Activated CD4-positive, alpha-beta T cell treated with anti-CD3 and anti-CD28 coated beads, Interleukin-2, amount 10 ng/mL, durations not matched to agents 7 days and 5 days (primary cell): ENCODE measurements at places on chromosomes 6 and 20.

GRCh38 chr6:124466949-124467348 lies 495.3 kb upstream of the RNF217 start:
- no peak for DNase-seq

GRCh38 chr20:47334022-47334551 lies 22.4 kb downstream of the ZMYND8 start:
- DNase-seq, result no peak

DNA sequence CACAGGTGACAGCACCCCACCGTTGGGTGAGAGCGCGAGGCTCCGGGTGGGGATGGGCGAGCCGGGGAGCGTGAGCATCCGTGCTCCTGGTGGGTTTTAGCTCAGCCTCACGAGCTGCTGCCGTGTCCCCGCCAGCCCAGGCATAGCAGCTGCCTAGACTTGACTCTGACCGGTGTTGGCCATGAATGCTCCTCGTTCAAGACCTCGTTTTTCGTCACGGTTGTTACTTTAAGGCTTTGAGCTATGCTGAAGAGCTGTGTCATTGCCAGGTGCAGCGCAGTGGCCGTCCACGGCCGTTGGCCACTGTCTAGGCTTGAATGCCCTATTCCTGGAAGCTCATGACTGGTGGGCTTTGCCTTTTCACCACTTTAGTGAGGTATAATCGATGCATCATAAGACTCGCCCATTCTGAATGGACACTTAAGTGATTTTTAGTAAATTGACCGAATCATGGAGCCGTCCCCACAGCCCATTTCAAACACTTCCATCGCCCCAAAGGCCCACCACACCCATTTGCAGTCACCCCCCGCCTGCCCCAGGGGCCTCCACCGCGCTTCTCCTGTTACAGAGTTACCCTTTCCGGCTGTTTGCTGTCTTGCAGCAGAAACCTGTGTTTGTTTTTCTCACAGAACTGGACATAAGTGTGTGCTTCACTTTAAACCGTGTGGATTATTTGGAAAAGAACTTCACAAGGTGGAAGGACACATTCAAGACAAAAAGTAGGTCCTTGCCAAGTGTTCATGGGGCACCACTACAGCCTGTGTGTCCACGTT lies 21.4 kb upstream of the ADRM1 start:
- no peak for DNase-seq

GRCh38 chr20:45727044-45727443 lies 4.9 kb downstream of the SPINT4 start:
- DNase-seq, result no peak

DNA sequence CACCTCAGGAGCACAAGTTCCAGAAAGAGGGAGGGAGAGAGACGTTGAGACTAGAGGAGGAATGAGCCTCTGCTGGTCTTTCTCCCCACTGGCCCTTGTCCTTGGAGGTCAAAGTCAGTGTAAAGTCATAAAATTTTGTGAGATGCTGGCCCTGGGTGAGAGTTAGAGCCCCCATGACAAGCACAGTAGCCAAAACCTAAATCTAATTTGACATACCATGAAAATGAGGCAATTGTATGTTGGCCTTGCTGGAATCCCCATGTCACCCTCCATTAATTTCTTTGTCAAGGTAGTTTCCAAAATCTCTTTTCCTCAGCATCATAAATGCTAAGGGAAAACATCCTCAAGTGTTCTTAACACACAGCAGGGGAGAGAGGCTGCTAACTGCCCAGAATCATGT lies 17.6 kb upstream of the NEDD9 start:
- no peak for DNase-seq

- no peak for DNase-seq
Measured at GRCh38 chr6:4253604-4254231, 118.3 kb upstream of the ECI2 start.

GRCh38 chr6:13711324-13711732 lies 307 bp downstream of the RANBP9 start:
- DNase-seq, result peak; percentile 69

DNA sequence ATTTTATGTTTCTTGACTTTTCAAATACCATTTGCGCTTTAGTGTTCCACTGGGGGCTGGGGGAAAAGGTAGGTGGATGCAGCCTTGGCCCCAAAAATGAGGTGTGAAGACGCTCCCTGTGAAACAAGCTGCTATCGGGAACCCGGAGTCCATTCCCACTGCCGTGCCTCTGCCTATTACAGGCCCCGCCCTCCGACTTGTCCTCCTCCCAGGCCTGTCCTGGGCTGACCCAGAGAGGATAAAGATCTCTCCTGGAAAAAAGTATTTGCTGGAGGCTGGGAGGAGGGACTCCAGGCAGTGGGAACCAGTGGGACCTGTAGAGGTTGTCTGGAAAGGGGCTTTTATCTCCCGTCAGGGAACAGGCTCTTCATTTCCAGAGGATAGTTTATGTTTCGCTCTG lies 215.0 kb downstream of the SLC24A3 start:
- no peak for DNase-seq

- DNase-seq, result no peak
Measured at GRCh38 chr6:6875818-6876470, 231.8 kb upstream of the RREB1 start.

DNA sequence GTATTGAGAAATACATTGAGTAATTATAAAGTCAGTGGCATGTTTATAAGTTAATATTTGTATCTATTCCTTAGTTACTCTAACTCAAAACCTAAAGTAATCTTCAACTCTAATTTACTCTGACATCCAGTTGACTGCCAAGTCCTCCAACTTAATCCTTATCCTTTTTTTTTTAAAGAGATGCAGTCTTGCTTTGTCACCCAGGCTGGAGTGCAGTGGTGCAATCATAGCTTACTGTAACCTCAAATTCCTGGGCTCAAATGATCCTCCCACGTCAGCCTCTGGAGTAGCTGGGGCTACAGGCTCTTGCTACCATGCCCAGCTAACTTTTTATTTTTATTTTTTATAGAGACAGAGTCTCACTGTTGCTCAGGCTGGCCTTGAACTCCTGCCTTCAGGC lies 24.4 kb downstream of the PTPN1 start:
- no peak for DNase-seq

DNA sequence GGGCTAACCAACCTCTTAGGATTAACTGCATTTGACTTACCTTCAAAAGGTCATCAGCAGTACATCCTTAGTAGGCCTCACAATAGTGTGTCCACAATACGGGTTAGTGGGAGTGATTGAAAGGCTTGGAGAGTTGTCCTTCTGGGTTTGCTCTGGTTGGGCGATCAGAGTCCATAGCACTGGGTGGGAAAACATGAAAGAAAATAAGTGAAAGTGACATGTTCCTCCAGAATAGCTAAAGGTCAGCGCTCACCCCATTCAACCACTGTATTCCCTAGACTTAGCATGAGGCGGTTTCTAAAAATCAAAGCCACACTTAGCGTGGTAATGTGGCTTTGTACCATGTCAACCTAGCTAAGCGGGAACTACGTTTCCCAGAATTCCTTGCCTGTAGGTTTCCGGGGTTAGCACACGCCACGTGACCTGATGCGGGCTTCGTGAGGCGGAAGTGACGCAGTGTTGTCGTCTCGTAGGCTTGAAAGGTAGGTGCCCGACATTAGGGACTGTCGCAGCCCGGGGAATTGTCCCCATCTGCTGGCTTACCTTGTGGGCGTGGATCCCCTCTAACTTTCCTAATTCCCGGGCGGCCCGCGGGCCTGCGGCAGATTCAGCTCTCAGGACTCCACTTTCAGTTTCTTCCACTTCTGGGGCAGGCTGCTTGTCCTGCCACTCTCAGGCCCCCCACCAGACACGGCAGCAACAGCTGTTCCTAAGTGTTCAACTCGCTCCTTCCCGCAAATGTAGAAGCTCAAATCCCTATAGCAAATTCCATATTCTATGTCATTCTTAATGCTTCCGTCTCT lies 19.8 kb upstream of the SCP2D1 start:
- DNase-seq, result peak; percentile 92

GRCh38 chr20:47972916-47973309 lies 187.6 kb upstream of the SULF2 start:
- no peak for DNase-seq

- no peak for DNase-seq
Measured at GRCh38 chr20:44523746-44524145, 1.9 kb upstream of the SERINC3 start.

- no peak for DNase-seq
Measured at GRCh38 chr20:19659448-19659847, 98.6 kb upstream of the RIN2 start.
